ENCODE measurements at places on chromosomes 12 and 14.

- DNase-seq = no peak
Observed at GRCh38 chr14:87696485-87696884, 296.5 kb downstream of the GALC start.

GRCh38 chr12:88325816-88326189 is 183.7 kb downstream of the TMTC3 start:
- DNase-seq = no peak

GRCh38 chr12:132276066-132276826 is 53.1 kb downstream of the GALNT9 start:
- DNase-seq = no peak

DNA sequence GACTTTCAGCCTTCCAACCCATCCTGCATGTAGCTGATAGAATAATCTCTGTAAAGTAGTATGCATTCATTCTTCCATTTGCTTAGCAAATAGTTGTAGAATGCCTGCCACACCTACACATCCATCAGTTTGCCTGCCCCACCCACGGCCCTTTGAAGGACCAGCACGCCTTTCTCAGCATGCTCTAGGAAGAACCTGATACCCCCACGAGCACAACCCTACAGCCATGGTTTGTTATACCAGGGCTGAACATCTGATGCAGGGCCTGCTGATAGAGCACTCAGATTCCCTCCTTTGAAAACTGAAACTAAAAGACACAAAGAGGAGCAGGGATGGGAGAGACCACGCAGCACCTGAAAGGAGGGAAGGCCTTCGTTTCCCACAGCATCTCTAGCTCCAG is 205.1 kb downstream of the ANO2 start:
- no peak for DNase-seq

DNA sequence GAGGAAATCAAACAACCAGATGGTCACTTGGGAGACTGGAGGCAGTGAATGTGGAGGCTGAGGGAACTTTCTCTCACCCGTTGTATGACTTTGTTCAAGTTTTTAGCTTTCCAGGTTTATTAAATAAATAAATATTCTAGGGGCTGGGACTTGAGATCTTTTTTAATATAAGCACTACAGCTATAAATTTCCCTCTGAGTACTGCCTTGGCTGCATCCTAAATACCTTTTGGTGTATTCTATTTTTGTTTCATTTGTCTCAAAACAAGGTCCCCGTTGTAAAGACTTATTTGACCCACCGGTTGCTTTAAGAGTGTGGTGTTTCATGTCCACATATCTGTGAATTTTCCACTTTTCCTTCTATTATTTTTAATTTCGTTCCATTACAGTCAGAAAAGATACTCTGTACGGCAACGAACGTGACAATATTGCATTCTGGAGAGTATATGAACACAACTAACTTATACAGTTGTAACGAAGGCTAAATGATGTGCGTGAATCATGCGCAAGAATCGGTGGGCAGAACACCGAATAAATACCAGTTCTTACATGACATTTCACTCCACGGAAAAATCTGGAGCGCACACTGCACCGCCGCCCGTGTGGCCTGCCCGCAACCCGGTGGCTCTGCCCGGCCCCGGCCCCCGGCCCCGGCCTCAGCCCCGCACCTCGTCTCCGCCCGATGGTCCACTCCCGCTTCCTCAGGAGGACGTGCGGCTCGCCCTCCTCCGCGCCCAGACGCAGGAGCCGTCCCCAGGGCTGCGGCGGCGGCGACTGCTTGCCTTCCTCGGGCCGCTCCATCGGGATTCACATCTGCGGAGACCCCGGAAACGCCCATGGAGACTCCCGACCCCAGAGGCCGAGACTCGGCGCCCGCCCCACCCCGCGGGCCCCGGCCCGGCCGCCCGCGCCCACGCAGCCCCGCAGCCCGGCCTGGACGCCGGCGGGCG is 602 bp downstream of the CHFR start:
- DNase-seq = no peak

GRCh38 chr12:16606201-16606849 is 363 bp upstream of the LMO3 start:
- DNase-seq = no peak

GRCh38 chr14:102490456-102490855 is 19.1 kb downstream of the ANKRD9 start:
- no peak for DNase-seq

GRCh38 chr14:66662374-66662773 is 154.4 kb downstream of the GPHN start:
- DNase-seq = no peak

- DNase-seq = no peak
Observed at GRCh38 chr12:97046901-97047300, 139.8 kb downstream of the NEDD1 start.

DNA sequence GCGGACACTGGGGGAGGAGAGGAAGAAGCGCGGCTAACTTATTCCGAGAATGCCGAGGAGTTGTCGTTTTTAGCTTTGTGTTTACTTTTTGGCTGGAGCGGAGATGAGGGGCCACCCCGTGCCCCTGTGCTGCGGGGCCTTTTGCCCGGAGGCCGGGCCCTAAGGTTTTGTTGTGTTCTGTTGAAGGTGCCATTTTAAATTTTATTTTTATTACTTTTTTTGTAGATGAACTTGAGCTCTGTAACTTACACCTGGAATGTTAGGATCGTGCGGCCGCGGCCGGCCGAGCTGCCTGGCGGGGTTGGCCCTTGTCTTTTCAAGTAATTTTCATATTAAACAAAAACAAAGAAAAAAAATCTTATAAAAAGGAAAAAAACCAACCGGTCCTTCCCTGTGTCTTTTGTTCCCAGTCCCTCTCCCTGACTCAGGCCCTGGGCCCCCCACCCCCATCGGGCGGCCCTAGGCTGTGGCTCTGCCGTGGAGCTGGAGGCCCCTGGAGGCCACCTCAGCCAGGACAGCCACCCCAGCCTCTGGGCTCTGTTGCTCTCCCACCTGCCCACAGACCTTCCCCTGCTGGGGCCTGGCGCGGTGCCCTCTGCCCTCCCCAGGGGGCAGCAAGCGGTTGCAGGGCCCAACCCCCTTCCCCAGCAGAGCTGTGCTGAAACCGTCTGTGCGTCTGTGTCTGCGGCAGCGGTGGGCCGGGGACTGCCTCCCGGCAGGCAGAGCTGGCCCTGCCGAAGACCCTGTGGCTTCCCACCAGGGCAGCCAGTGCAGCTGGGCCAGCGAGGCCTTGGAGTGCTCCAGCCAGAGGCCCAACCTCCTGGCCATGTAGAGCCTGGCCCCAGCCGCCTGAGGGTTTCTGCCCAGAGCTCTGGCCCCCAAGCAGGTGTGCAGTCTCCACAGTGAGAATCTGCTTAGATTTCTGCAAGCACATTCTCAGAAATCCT is 4.0 kb upstream of the CRIP2 start:
- no peak for DNase-seq

Measured in GM18507 (cell line).